Kidney capillary endothelial cell (primary cell): ENCODE measurements at places on chromosomes 2 and 18.

- peak; percentile 87 for DNase-seq
Measured at GRCh38 chr2:197445746-197446145, 7.6 kb upstream of the COQ10B start.

- no peak for DNase-seq
Measured at GRCh38 chr2:70962885-70963878, 15.2 kb upstream of the ANKRD53 start.

DNA sequence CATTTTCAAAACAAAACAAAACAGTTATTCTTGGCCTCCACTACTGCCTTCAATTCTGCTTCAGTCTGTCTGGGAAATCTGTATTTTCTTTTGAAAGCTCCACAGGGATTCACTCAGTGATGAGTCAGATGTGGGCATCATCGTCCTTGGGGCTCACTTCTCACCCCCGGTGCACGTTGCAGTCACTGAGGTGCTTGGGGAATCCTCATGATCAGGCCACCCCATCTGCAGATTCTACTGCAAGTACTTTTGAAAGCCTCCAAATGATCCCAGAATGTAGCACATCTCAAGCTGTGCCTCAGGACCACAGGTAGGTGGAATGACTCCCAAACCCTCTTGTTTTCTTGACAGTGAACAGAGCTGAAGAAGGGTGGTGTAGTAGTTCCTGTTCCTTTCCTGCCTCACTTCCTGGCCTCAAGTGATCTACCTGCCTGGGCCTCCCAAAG is 34.3 kb downstream of the LPIN2 start:
- no peak for DNase-seq

DNA sequence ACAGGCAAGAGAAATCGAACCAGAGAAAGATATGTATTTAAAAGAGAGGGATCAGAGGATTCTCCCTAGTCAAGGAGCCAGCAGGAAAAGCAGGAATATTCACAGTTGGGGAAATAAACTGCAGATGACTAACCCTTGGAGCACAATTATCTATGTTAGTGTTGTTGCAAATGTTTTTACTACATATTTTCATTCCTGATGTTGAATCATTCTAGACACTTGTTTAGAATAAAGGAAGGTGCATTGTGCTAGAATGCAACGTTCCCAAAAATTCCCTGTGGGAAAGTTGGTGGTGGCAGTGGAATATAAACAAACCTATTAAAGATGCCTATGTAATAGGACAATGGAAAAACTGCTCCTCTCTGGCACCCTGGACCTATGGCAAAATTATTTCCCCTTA is 63.3 kb downstream of the DTNA start:
- DNase-seq, result no peak

DNA sequence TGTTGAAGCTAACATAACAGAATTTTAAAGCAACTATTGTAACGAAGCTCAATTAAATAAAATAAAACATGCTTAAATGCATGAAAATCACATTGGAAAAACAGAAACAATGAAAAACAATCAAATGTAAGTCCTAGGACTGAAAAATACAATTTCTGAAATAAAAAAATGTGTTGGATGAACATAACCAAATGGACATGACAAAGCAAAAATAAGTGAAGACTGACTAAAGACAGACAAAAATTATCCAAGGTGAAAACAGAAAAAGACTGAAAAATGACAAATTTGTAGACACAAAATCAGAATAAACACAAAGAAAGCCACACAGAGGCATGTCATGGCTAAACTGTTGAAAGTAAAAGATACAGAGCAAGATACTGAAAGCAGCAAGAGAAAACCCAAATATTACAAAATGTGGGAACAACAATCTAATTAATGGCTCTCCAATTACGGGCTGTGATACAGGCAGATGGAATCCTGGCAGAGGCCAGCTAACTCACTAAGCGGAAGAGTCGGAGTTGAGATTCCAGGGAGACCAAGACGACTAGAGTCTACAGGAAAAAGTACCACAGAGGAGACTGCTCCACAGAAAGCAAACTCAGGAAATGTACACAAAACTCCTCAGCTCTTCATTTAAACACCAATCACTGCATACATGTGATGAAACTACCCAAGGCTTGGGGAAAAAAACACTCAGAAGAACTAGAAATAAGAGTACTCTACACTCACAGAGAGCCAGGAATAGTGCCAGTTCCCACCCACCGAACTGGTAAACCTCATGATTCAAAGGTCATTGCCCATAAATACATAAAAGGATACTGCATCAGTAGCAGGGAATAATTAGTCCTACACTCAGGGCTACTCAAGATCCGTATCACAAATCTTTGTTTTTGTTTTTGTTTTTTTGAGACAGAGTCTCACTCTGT is 83.6 kb downstream of the ATAD2B start:
- no peak for DNase-seq

- DNase-seq, result no peak
Measured at GRCh38 chr2:10783421-10783820, 29.2 kb downstream of the PDIA6 start.

DNA sequence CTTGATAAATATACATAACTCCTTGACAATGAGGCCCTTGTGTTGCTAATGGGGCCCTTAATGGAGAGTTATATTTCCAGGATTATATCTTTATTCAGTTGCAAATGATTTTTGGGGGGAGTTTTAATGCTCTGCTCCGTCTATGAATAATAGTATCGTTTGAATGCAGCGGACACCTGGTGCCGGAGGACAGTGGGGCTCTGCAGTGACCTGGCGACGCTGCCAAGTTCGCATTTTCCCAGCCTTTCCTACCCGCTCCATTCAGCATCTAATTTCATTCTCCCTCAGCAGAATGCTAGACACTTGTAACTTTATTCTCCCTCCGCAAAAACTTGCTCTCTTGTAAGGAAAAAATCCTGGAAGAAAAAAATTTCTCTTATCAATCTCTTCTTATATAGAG is 257.6 kb upstream of the SALL3 start:
- DNase-seq, result no peak

DNA sequence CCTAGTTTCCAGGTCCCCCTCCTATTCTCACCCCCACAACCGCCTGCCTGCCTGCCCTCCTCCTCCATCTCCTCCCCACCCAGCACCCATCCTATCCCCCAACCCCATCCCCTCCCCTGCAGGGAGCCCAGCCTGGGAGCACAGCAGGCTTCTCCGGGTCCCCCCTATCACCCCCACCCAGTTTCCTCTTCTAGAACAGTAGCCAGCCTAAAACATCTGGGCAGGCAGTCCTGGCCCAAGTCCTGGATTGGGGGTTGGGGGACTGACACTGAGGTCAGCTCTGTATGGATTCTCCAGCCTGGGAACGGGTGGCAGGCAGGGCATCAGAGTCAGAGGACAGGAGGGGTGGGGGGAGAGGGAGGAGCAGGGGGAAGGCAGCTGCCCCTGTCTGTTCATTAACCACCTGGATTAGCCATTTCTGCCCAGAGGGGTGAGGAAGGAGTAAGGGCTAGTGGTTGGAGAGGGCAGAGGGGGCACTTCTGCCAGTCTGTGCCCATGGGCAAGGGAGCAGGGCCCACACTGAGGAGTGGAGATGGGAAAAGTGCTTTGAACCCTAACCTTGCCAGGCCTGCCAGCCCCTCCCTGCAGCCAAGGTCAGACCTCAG is 60.0 kb downstream of the TNS1 start:
- no peak for DNase-seq

- DNase-seq, result no peak
Measured at GRCh38 chr2:142875010-142875409, 2.5 kb upstream of the KYNU start.

GRCh38 chr18:26119246-26119645 is 14.4 kb upstream of the PSMA8 start:
- DNase-seq, result no peak

- DNase-seq, result no peak
Measured at GRCh38 chr2:232689152-232689910, 7.8 kb upstream of the GIGYF2 start.

DNA sequence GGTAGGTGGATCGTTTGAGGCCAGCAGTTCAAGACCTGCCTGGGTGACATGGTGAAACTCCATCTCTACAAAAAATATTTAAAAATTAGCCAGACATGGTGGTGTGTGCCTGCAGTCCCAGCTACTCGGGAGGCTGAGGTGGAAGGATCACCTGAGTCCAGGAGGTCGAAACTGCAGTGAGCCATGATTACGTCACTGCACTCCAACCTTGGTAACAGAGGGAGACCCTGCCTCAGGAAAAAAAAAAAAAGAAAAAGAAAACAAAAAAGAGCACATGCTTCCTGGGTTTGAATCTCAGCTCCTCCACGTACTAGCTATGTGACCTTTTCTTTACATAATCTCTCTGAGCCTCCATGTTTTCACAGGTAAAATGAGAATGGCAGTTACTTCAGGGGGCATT is 107.5 kb upstream of the STPG4 start:
- no peak for DNase-seq

- DNase-seq, result no peak
Measured at GRCh38 chr18:9066817-9067306, 35.6 kb upstream of the NDUFV2 start.

DNA sequence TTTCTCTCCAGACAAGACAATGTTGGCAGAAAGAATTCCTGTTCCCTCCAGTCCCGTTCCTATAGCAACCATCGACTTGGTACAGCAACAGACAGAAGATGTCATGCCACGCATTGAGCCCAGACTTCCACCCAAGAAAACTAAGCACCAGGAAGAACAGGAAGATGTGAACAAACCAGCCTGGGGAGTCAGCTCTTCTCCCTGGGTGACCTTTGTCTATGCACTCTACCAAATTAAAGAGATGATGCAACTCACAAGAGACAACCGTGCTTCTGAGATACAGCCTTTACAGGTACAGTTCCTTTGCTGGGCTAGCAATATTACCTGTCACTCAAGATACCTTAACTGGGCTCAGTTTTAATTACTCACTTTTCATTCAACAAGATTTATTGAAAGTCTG is 37.1 kb downstream of the NEMP2 start:
- no peak for DNase-seq

DNA sequence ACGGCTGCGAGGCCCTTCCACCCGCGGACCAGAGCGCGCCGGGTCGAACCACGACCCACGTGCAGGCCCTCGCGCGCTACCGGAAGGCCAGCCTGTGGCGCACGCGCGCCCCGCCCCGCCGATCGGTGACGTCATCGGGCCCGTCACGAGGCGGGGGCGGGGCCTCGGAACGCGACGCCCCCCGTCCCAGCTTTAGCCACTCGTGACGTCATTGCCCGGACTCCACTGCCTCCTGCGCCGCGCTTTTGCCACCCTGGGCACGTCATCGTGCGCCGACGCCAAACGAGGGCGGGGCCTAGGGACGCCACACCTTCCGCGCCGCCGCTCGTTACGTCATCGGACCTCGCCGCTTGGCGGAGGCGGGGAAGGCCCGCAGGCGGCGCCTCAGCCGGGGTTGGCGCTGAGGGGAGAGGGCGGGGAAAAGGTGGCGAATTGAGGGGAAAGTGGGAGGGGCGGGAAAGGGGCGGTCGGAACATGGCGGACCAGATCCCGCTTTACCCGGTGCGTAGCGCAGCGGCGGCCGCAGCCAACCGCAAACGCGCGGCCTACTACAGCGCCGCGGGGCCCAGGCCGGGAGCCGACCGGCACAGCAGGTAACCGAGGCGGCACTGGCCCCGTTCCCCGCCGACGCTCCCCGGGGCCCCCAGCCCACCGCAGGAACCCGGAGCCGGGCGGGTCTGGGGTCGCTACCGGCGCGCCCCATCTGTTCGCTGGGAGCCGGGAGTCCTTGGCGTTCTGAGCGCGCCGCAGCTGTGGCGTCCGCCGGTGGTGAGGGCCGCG is at the start of gene ATP9B:
Gene ATP9B, plus strand, starts transcription at position 458 of the 780 bp plus-strand sequence. Its CDS starts 17 bp downstream, at position 475.
- peak; percentile 92 for DNase-seq

GRCh38 chr2:70088598-70089219 is 1.4 kb downstream of the PCBP1 start:
- no peak for DNase-seq

- peak; percentile 55 for DNase-seq
Measured at GRCh38 chr2:42101206-42102023, 53.6 kb downstream of the PKDCC start.

GRCh38 chr18:44915661-44916060 is 235.0 kb downstream of the SETBP1 start:
- no peak for DNase-seq

DNA sequence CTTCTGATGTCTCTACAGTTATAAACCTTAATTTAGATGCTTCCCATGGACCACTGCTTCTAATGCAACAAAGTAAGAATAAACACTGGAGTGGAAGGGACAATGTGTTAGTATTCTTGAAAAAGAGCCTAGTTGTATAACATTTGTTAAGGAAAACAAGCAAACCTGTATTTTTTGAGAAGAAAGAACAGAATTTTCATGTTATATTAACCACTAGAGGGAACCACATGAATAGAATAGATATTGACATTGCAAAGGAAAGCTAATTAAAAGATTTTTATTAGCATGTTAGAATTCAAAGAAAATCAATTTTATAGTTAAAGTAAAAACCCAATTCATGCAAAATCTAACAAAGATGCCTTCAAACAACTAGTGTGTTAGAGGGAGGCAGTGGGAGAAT is 151.2 kb upstream of the BARD1 start:
- DNase-seq, result no peak

DNA sequence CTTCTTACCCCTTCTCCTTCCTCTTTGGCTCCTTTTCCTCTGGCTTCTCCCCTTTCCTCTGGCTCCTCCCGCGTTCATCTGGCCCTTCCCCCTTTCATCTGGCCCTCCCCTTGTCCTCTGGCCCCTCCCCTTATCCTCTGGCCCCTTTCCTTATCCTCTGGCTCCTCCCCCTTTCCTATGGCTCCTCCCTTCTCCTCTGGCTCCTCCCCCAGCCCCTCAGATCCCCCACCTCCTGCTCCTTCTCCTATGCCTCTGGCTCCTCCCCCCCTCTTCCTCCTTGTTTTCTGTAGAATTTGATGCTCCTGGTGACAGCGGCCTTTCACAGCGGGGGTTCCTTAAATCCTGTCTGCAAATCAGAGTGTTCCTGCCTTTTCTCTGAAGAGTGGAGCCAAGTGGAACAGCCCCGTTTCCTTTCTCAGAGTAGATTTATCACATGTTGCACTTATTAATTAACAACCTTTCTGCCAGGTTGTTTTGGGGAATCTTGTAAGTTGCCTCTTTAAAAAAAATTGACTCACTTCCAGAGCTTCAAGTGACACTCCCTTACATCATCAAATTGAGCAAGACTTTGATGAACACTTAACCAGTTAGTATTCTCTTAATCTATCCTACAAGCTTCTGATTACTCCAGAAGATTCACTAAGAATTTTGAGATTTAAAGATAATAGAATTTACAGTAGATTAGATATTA is 27.9 kb downstream of the FABP1 start:
- no peak for DNase-seq

DNA sequence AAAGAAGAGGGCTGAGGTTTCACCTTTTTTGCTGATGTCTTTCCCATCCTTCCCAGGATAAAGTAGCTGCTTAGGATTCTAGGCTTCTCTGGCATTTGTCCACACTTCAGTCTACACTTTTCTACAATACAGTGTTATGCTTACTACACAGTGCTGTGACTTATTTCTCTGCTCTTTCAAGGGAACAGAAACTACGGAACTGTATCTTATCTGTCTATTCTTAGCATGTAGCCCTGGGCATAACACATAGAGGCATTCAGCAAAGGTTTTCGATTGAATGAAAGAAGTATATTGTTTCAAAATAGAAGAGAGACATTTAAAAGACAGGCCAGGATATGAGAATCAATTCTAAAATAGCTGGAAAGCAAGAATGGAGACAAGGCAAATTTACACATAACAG is 110.9 kb downstream of the ARHGEF33 start:
- no peak for DNase-seq

- DNase-seq, result no peak
Measured at GRCh38 chr2:120600786-120601185, 134.9 kb upstream of the GLI2 start.

GRCh38 chr2:192119536-192119935 is 75.2 kb downstream of the TMEFF2 start:
- no peak for DNase-seq
